Stimulated activated CD8-positive, alpha-beta memory T cell treated with anti-CD3 and anti-CD28 coated beads, Interleukin-2, amount 100 ng/mL, for 1 hour (primary cell): ENCODE measurements at places on chromosomes 3 and 15.

GRCh38 chr3:99365396-99365795, 273.0 kb upstream of the COL8A1 start:
- no peak for DNase-seq

- no peak for DNase-seq
Observed at GRCh38 chr15:29278436-29279105, 8.9 kb upstream of the NSMCE3 start.

- no peak for DNase-seq
Observed at GRCh38 chr3:42718338-42718737, 15.7 kb upstream of the HHATL start.

DNA sequence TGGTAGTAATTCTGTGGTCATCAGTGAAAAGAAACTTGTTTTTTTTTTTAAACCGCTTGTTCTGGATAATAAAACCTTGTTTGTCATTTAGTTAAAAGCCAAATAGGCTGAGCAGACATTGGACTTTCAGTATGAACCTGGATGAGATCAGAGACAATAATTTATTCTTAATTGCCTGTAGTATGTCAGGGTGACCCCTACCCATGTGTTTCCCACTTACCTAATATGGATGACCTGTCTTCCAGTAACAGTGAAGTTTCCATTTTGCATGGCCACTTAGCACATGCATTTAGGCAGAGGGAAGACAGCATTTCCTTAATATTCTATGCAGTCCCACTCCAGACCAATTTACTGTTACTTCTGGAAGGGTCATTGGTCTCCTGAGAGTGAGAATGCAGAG, 87.6 kb upstream of the CFAP20DC start:
- DNase-seq: no peak

DNA sequence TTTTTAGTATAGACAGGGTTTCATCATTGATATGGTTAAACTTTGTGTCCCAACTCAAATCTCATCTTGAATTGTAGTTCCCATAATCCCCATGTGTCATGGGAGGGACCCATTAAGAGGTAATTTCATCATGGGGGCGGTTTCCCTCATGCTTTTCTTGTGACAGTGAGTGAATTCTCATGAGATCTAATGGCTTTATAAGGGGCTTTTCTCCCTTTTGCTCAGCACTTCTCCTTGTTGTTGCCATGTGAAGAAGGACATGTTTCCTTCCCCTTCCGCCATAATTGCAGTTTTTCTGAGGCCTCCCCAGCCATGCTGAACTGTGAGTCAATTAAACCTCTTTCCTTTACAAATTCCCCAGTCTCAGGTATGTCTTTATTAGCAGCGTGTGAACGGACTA, 20.2 kb upstream of the ZNF710 start:
- DNase-seq: no peak
